A549 (cell line): ENCODE measurements at places on chromosomes 12 and 14.
A peak's percentile ranks its signal among the peaks of the same experiment; 100 is the strongest.

- DNase-seq, result no peak
Measured at GRCh38 chr12:85296362-85296761, 16.3 kb downstream of the ALX1 start.

DNA sequence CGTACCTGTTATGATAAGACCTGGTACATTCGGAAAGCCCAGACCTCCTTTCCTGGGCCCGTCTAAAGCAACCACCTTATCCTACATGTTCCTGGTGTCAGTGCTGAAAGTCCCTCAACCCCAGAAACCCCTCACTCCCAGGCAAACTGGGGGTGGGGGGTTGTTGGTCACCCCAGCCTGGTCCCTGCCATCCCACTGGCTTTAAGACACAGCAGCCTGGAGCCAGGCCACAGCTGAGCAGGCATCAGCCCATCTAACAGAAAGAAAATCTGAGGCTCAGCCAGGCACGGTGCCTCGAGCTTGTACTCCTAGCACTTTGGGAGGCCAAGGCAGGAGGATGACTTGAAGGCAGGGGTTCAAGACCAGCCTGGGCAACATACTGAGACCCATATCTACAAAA is 4.5 kb downstream of the SELPLG start:
- DNase-seq, result no peak

- DNase-seq, result no peak
Measured at GRCh38 chr14:97704316-97704885, 907.2 kb downstream of the VRK1 start.

DNA sequence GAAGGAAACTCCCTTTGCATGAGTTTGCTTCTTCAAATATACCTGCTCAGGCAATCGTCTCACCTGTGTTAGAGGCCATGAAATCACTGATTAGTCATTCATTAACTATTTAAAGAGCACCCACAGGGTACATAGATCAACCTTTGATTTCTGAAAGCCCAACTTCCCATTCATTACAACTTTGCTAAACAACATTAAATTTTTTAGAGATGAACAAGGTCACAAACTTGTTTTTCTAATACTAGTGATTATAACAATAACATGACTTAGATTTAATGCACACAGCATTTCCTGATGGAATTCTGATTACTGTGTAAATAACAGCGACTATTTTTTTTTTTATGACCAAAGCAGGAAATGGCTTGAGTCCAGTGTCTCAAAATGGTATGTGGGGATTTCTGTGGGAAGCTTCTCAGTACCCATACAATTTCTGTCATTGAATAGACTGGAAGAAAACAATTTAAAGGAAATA is 5.4 kb upstream of the ERO1A start:
- DNase-seq, result no peak

DNA sequence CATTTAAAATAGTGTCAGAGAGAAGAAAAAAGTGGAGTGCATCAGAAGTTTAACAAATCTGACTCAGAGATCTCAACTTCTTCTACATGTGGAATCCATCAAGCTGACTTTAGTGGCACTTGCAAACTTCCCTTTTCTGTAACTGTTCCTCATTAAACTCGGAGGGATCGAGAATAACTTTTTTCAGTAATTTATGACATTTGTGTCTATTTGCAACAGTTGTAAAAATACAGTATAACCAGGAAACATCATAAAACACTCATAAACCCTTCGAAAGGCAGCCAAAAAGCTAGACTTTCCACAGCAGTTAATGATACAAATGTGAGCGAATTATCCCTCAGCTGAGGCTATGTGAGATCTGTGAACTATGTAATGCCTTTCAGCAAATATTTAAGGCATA is 1936.8 kb upstream of the SEL1L start:
- DNase-seq, result no peak

DNA sequence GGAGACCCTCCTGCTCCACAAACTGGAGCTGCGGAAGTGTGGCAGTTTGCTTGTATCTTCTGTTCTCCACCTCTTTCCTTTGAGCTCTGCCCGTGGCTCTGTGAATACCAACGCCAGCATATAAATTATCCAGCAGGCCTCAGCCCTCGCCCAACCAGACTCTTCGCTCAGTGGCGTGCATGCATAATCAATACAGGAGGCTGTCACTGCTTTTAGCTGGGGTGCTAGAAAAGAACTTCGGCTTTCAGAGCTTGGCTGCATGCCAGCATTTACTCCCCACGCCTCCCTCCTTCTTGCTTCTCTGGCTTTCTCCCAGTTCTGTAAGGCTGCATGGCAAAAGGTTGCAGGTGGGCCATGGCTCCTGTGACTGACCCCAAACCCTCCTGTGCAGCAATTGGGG is 26.9 kb downstream of the NRXN3 start:
- no peak for DNase-seq

DNA sequence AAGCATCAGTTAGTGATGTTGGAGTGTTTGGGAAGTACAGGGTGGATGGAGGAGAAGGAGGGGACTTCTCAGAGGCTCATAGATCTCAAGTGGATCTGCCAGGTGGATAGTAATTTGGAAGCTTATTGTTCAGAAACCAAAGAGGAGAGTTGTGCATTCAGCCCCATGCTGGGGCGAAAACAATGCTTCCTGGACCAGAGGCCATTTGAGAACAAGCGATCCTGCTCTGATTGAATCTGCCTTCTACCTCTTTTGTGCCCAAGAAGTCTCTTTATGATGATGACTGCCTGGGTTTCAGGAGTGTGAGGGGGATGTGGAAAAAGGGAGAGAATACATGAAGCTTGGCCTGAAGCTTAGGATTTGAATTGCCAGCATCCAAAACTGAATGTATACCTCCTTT is 110.8 kb upstream of the SRRM4 start:
- DNase-seq, result no peak

- DNase-seq, result no peak
Measured at GRCh38 chr14:49249022-49249421, 337.2 kb downstream of the RPS29 start.

DNA sequence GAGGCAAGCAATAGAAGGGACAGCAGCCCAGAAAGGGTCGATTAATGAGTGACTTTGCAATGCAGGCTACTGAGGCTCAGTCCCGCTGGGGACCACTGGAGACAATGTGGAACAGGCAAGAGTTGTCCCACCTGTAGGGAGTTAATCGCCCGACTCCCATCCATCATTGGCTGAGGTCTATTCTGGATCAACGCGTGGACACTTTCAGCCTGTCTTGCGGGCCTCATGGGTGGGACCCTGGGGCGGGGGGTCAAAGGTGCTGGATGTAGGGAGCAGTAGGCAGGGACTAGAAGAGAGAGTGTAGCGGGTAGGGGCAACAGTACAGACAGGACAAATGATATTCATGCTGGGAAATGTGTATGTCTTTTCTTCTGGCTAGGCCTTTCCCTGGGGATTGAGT is 6.1 kb downstream of the IFI27L2 start:
- no peak for DNase-seq

DNA sequence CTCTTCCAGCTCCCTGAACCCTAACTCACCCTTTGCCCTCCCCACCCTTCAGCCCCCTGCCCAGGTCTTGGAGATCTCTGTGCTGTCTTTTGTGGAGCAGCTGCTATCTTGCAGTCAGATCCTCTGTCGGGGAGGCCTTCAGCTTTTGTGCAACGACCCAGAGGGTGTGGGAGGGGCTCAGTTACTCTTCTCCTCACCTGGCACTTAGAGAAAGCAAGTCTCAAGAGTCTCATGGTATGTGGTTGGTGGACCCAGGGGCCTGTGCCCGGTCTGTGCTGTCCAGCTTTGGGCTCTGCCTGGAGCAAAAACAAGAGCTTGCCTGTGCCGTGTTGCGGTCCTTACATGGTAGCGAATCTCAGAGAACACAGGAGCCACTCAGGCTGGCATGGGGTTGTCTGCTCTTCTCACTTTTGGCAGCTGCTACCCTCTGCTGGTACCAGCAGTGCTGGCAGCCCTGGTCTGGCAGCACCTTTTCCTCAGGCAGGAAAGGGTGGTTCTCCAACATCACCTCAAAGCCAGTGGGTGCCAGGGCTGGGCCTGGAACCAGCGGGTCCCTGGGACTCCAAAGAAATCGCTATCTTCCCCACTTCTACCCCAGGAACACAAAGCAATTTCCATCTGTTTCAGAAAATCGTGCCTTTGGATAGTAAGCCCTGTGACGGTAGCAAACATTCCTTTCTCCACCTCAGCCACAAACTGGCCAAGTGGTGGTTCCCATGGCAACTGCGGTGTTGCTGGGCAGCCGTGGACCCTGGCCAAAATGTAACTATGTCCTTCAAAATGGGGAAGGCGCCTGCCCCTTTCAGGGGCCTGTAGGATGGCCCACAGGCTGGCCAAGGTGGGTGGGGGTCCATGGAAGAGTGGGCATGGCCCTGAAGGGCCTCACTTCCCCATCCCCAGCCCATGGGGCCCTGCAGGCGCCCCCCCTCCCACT is 90.0 kb downstream of the RIN3 start:
- no peak for DNase-seq

DNA sequence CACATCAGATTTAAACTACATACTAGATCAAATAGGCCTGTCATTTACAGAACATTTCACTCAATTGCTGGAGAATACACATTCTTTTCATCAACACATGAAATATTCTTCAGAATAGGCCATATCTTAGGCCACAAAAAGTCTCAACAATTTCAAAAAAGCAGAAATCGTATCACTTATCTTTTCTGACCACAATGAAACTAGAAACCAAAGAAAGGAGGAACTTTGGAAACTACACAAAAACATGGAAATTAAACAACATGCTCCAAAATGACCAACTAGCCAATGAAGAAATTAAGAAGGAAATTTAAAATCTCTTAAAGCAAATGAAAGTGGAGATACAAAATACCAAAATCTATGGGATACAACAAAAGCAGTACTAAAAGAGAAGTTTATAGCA is 35.1 kb downstream of the PARP11 start:
- DNase-seq, result no peak

DNA sequence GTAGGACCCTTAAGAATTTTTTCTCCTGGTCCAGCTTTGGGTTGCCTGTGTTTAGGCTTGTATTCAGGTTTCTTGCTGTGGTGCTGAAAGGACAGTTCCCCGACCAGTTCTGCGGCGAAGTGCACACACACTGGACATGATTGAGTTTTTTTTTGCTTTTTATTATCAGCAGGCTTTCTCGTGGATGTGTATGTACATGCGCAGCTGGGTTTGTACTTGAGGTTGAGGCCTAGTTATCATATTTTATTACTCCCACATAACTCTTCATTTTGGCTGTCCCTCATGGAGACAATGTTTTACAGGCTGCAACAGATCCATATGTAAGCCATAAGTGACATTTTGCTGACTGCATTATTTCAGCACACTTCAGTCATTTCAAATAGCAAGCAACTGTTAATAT is 2.5 kb downstream of the SCN8A start:
- no peak for DNase-seq

DNA sequence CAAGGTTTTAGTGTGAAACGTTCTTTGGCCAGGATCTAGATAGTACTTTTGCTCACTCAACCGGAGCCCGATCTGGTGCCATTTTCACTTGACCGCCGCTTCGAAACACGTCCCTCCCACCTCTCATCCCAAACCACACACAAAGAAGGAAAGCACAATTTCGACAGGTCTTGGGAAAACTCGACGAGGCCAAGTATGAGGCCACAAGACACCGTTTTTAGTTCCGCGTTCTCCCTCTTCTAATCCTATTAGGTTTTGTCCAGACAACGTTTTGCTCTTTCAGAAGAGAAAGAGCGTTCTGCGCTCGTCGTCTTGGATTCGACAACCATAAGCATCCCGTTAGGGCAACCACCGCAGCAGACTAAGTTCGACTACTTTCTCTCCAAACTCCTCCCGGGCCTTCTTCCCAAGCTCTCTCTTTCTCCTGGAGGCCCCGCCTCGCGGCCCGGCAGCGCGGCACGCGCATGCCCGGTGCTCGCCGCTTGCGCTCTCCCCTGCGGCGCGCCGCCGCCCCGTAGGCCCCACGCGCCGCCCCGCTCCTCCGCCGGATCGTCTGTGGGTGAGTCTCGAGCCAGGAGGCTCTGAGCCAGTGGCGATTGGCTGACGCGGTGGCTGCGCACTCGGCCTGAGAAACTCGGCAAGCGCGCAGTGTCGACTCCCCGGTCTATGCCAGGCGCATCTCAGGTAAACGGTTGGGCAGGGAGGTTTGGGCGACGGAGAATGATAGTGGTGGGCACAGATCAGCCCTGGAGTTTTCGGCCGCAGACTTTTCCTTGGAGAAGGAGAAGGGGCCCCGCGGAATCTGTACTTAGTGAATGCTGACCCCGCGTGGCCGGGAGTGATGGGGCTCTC is at the start of gene MIPOL1:
Gene MIPOL1, plus strand, starts transcription at position 517 of the 852 bp plus-strand sequence. CDS start 49,952 bp downstream, outside the sequence.
- peak; percentile 76 for DNase-seq

- DNase-seq, result no peak
Measured at GRCh38 chr12:43169115-43169681, 382.8 kb downstream of the ADAMTS20 start.

DNA sequence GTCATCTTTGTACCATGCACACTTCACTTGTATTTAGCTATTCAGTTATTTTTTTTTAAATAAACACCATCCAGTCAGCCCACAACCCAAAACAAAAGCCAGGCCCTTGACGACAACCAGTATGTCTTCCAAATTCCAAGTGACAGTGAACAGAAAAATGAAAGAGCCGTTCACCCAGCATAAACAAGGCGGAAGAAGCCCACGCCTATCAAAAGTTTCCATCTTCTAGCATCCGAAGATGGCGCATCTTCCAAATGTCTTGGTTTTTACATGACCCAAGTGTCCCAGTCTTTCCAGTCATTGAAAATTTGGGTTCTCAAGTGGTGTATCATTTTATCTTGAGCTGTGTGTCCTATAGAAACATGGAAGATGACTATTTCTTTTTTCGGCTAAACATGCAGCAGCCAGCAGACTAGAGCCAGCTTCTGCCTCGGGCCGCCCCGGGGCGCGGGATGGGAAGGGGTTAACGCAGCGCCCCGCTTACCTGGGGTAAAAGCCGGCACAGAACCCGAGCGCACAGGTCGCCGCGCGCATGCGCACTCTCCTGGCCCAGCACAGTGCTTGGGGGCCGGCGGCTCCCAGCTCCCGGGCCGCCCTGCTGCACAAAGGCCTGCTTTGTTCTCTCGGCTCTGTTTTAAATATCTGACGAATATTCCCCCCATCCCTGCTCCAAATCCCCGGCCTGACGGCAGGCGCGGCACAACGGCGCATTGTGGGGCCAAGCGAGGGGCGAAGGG is 164.8 kb downstream of the ZFP36L1 start:
- DNase-seq, result no peak

GRCh38 chr14:94153750-94154342 is 20.3 kb upstream of the PPP4R4 start:
- no peak for DNase-seq

- DNase-seq, result no peak
Measured at GRCh38 chr14:50829489-50830043, 1.4 kb downstream of the NIN start.

GRCh38 chr14:102225386-102225785 is 79.6 kb downstream of the MOK start:
- DNase-seq, result no peak

DNA sequence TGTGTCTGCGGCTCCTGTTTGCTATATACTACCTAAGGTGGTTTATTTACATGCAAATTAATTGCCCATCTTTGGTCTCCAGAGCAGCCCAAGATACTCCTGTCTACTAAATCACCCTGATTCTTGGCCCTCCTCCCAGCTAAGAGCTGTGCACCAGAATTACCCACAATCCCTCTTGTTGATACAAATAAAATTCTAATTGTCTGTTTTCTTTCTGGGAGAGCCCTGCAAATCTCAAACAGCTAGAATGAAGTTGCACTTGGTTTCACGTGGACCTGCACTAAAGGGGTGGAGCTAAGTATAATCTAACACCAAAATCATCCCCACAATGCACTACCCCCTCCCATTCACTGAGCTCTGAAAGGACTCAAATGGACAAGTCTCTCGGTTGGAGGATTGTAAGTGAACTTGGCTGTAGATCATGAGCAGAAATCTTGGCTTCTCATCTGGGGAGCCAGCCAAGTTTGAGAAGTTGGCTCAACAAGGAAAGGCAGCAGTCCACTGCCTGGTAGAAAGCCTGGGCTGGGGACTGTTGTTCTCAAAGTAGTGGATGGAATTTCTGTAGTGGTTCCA is 6.6 kb downstream of the MAX start:
- no peak for DNase-seq
